ENCODE measurements at places on chromosomes 11 and 22.
A peak's percentile ranks its signal among the peaks of the same experiment; 100 is the strongest.

GRCh38 chr11:70212227-70212811 is 9.2 kb downstream of the FADD start:
- H3K27ac ChIP-seq = no peak overlapping the region
- H3K36me3 ChIP-seq = peaks cover 23% of the 10 kb centered on the region
- DNase-seq = no peak
- H3K27me3 ChIP-seq = no peaks in the 10 kb centered on the region

DNA sequence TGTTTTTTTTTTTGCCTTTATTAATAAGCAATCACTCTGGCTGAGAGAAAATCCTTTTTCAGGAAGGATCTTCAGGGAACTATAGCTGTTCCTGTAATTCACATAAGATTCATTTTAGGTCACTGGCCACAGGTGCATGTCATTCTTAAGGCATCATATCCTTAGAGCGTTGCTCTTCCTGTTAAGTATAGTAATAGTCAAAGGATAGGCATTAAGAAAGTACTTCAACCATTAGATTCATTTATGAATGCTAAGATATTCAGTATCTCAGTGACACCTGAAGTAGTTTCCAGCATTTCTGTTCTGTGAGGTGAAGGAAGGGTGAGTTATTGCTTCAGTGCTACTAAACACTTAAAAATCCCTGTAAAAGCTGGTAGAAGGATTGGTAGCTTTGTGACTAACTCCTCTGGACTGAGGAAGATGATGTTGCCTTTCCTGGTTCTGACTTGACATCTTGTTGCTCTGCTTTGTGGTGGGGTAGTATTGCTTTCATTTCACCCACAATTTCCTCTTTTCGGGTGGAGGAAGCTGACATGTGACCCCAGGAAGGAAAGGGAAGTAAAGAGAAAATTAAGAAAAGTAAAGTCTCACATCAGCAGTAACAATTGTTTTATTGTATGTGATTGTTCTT is 34.7 kb downstream of the RNF169 start:
- peak overlapping the region; percentile 42 for H3K4me3 ChIP-seq
- DNase-seq = peak; percentile 43
- peaks cover 2% of the 10 kb centered on the region for H3K36me3 ChIP-seq
- H3K4me1 ChIP-seq = peaks cover 23% of the 10 kb centered on the region
- no peaks in the 10 kb centered on the region for H3K27me3 ChIP-seq

- no peak overlapping the region for H3K27ac ChIP-seq
- H3K36me3 ChIP-seq = no peaks in the 10 kb centered on the region
- no peaks in the 10 kb centered on the region for H3K27me3 ChIP-seq
- no peak overlapping the region for H3K4me3 ChIP-seq
- H3K4me1 ChIP-seq = no peaks in the 10 kb centered on the region
These were observed 1513.6 kb downstream of the BRD1 start for GRCh38 chr22:48314073-48314472.

- H3K4me1 ChIP-seq = peaks cover 13% of the 10 kb centered on the region
- no peak overlapping the region for H3K27ac ChIP-seq
- no peak overlapping the region for H3K4me3 ChIP-seq
- DNase-seq = no peak
- peaks cover 1% of the 10 kb centered on the region for H3K36me3 ChIP-seq
These were observed 110.6 kb downstream of the SCN3B start for GRCh38 chr11:123543797-123544196.

DNA sequence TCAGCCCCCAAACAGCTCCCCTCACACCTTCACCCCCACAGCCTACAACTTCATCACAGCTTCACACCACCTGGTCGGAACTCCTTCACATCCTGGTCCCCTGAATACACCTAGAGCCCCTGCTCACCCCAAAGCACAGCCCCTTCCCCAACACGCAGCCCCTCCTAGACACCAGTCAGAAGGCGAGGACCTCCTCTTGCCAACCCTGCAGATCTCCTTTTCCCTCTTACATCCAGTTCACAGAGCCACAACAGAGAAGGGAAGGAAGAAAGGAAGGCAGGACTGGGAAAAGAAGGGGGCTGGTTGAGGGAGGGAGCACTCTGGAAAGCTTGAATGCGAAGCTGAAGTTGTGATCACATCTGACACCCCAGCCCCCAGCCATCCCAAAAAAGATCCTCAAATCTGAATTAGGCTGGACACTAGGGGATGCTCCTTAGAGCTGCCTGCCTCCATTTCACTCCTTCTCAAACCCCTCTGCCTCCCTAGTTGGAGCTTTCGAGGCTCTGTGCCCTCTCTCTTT is 629 bp downstream of the CCKBR start:
- H3K27me3 ChIP-seq = peaks cover 15% of the 10 kb centered on the region
- DNase-seq = no peak
- no peak overlapping the region for H3K27ac ChIP-seq
- H3K4me1 ChIP-seq = peaks cover 5% of the 10 kb centered on the region
- no peaks in the 10 kb centered on the region for H3K36me3 ChIP-seq

- peaks cover 2% of the 10 kb centered on the region for H3K4me1 ChIP-seq
- H3K27me3 ChIP-seq = no peaks in the 10 kb centered on the region
- H3K27ac ChIP-seq = no peak overlapping the region
- H3K4me3 ChIP-seq = no peak overlapping the region
These were observed 401.3 kb upstream of the CADM1 start for GRCh38 chr11:115905341-115906000.

- no peaks in the 10 kb centered on the region for H3K36me3 ChIP-seq
- H3K4me3 ChIP-seq = no peak overlapping the region
- DNase-seq = no peak
- H3K27me3 ChIP-seq = no peaks in the 10 kb centered on the region
- no peak overlapping the region for H3K27ac ChIP-seq
These were observed 23.0 kb upstream of the MYEOV start for GRCh38 chr11:69270941-69271340.

GRCh38 chr11:123187248-123187647 is 7.8 kb downstream of the CLMP start:
- peaks cover 62% of the 10 kb centered on the region for H3K27me3 ChIP-seq
- H3K27ac ChIP-seq = no peak overlapping the region
- H3K36me3 ChIP-seq = no peaks in the 10 kb centered on the region
- DNase-seq = no peak

DNA sequence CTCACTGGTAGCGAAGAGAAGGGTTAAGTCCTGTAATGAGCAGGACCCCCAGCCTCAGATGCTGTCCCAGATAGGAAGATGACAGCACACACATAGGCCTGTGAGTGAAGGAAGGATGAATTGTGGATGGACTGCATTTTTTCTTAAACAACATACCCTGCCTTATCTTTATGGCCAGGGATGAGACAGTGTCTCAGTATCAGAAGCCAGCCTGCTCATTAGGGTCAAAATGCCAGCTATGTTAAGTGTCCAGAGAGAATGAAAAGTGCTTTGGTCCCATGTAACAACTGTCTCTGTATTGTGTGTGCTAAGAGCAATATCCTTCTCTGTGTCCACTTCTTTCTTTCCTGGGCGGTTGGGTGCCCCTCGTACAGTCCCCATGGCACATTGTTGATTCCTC is 30.2 kb downstream of the PPFIBP2 start:
- H3K4me3 ChIP-seq = no peak overlapping the region
- H3K27ac ChIP-seq = no peak overlapping the region
- DNase-seq = no peak
- peaks cover 36% of the 10 kb centered on the region for H3K4me1 ChIP-seq
- H3K27me3 ChIP-seq = peaks cover 3% of the 10 kb centered on the region
- no peaks in the 10 kb centered on the region for H3K36me3 ChIP-seq

GRCh38 chr11:29645373-29645772 is 371.5 kb downstream of the KCNA4 start:
- H3K27ac ChIP-seq = no peak overlapping the region
- no peaks in the 10 kb centered on the region for H3K36me3 ChIP-seq
- no peak overlapping the region for H3K4me3 ChIP-seq
- H3K27me3 ChIP-seq = no peaks in the 10 kb centered on the region
- no peak for DNase-seq

GRCh38 chr11:70263363-70263762 is 7.1 kb upstream of the PPFIA1 start:
- H3K4me1 ChIP-seq = no peaks in the 10 kb centered on the region
- H3K27ac ChIP-seq = no peak overlapping the region
- no peaks in the 10 kb centered on the region for H3K27me3 ChIP-seq
- no peaks in the 10 kb centered on the region for H3K36me3 ChIP-seq
